ENCODE measurements at places on chromosomes 4 and X.

DNA sequence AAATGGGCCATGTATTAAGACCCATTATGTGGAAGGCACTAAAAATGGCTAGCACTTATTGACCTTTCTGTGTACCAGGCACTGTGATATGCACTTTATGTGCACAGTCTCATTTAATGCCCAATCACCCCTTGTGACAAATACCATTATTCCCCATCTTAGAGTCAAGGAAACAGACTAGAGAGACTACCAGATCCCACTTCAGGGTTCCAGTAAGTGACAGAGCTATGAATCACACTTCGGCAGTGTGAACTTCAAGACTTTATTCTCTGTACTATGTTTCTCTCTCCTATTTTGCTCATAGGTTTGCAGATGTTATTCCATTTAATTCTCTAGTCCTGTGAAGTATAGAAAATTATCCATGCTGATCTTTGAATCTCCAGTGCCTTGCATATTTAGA, 107.0 kb downstream of the NFKB1 start:
- no peak for DNase-seq

DNA sequence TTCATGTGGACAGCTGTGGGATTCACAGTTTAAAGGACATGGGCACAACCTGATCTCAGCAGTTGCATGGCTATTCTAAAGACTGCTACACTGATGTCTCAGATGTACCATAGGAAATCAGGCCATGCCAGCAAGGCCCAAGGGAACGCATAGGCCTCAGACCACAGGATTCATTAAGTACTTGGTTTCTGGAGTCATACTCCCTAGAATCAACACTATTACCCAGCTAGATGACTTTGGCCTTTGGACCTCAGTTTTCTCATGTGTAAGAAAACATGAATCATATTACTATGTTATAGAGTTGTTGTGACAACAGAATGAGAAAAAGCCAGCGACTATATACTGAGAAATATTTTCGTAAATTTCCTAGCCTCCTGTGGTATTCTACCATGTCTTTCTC, 67.9 kb downstream of the NHS start:
- no peak for DNase-seq

GRCh38 chr4:122663291-122663690, 42.4 kb upstream of the IL21 start:
- DNase-seq, result no peak

DNA sequence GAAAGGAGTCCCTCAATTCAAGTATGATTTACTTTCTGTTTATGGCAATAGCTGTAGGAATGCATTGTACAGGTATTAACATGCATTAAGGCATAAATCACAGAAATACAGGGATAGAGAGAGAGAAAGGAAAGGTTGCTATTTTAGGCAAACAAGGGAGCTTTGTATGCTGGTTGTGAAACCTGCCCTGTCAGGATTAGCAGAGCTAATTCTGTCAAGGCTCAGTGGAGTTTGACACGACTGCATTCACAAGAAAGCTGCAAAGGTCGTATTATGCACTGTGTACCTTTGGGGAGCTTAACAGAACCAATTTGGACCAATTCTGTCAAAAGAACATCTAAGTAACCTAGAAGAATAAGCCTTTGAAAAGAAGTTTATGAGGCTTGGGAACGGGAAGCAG, 239.3 kb downstream of the GRIA2 start:
- DNase-seq, result no peak

DNA sequence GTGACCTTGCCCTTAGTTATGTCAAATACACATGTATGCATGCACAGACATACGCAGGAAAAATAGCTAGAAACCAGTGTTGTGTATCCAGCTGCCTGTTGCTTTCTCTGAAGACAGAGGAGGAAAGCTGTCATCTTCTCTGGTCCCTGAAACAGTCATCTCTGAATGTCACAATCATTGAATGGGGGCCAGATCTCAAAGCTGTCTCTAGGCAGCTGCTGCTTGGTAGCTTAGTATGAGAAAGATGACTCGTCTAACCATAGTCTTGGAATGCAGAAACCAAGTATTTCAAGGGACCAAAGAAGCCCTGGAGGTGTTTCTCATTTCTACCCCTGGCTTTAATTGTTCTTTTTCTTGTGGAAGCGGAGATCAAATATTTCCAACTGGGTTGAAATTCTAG, 4.0 kb downstream of the GRIA3 start:
- DNase-seq, result no peak

GRCh38 chrX:70445951-70446350, 1.3 kb downstream of the DLG3 start:
- no peak for DNase-seq

GRCh38 chr4:122997463-122998101, 75.2 kb upstream of the NUDT6 start:
- DNase-seq, result no peak

DNA sequence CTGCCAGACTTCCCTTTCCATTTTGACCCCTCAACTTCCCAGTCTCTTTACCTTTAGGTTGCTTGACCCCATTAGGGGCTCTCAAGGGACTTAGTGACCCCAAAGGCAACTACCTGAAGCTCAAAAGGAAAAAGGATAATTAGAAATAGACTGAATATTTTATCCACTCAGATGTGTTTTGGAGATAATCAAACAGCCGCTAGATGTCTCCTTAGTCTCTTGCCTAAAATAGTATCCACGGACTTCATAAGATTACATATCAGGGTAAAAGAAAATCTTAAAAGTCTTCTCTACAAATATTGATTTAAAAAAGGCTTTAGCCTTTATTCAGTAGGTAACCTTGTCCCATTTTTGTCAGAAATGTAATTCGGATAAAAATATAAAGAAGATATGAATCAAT, 21.0 kb upstream of the RHOXF2 start:
- DNase-seq, result no peak

- DNase-seq, result no peak
These were observed 961 bp upstream of the NOCT start for GRCh38 chr4:139014371-139015268.

GRCh38 chrX:74249963-74250362, 54.0 kb upstream of the ZCCHC13 start:
- DNase-seq, result no peak

DNA sequence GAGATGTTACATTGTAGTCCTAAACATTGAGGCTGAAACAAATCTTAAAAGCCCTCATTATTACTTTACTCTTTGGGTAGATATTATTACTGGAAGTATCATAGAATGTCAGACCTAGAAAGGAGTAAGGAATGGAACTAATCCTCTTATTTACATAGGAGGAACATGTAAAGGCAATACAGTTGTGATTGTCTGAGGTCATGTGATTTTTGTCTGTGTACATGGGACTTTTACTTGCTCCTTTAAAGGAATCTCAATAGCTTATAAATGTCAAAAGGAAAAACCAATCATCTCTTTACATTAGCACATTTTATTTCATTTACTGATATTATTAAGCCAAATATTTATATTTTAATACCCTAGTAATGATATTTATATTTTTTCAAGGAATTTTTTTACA, 568.2 kb downstream of the CCSER1 start:
- no peak for DNase-seq

GRCh38 chr4:67380154-67380553, 165.1 kb downstream of the CENPC start:
- no peak for DNase-seq

DNA sequence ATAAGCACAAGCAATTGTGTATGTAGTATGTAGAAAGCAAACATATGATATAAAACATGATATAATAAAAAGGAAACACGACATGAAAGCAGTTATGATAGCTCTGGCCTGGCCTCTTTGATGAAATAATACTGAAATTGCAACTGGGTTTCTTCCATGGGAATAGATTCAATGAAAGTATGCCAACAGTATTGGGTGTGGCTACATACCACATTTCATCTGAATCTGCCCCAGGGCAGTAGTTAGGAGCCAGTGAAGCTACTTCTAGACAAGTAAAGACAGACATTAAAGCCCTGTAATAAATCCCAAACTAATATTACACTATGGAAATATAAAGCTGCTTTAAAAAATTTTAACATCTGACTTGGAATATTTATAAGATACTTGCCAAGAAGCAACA, 207.3 kb downstream of the FBXW7 start:
- no peak for DNase-seq

DNA sequence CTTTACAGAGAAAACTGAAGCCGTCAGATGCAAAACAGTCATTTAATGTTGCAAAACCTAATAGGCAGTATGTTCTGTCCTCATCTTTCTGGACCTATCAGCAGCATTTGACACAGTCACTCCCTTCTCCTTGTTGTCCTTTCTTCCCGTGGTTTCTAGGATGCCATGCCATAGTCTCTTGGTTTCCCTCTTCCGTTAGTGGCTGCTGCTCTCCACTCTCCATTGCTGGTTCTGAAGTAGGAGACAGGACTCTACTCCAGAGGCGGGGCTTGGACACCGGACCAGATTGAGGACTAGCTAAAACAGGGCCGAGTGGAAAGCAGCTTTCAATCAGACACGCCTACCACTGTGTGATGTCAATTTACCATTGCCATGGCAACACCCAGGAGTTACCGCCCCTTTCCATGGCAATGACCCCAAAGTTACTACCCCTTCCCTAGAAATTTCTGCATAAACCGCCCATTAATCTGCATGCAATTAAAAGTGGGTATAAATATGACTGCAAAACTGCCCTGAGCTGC, 88.8 kb upstream of the CCDC160 start:
- DNase-seq, result no peak

DNA sequence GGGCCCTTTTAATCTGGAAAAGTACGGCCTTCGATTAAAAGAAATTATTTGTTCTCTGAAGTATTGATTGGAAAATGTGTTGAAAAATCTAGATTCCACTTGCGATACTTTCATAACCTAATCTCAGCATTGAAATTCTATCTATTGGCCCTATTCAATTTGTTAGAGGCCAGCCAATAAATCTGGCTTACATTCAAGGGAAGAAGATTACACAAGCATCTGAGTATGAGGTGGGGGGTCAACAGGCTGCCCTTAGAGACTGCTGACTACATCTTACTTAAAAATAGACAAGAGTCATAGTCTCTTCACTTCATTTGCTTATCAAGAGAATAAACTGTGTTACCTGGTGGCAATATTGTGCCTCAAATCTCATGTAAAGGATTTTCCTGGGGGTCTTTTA, 248.0 kb upstream of the KCNIP4 start:
- DNase-seq, result no peak

GRCh38 chr4:13851085-13851940, 223.8 kb upstream of the BOD1L1 start:
- no peak for DNase-seq

DNA sequence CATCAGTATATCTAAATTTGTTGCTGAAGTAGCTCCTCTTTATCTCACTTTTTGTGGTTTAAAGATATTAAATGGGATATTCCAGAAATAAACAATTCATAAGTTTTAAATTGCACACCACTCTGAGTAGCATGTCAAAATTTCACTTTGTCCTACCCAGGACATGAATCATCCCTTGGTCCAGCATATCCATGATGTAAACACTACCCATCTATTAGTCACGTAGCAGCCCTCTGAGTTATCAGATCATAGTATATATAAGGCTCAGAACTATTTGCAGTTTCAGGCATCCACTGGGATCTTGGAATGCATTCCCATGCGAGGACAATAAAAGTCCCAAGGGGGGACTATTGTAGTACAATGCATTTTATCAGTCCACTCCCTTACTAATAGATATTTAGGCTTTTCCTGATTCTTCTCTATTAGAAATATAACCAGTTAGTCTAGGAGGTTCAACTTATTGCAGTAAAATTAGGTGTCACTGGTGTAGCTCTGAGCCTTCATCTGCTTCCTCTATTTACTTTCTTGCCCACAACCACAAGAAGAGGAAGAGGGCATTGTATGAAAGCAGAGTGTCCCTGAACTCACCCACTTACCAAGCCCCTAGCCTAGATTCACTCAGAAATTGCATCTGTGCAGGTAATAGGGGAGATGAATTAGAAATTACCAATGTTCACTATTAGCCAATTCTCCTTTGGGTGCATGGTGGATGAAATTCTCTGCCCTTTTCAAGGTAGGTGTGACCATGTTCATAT, 409.8 kb upstream of the GALNT7 start:
- DNase-seq, result no peak

DNA sequence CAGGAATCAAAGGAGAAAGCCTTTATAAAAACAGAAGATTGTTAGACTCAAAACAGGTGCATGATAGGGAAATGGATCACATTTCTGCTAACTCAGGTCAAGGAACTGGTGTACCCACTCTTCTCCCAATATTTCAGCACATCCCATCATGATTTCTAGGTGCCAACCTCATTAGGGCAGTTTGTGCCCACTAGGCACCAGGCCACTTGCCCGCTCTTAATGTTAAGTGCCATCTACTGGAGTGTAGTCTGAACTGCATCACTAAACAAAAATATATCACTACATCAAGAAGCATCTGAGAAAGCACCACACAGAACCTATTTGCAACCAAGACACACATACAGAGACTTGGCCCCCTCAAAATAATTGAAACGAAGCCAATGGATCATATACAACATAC, 140.4 kb upstream of the GRID2 start:
- no peak for DNase-seq

- DNase-seq, result no peak
These were observed 1.5 kb downstream of the COX18 start for GRCh38 chr4:73067971-73068394.

- DNase-seq, result no peak
These were observed 135.0 kb downstream of the AMMECR1 start for GRCh38 chrX:110182865-110183264.

DNA sequence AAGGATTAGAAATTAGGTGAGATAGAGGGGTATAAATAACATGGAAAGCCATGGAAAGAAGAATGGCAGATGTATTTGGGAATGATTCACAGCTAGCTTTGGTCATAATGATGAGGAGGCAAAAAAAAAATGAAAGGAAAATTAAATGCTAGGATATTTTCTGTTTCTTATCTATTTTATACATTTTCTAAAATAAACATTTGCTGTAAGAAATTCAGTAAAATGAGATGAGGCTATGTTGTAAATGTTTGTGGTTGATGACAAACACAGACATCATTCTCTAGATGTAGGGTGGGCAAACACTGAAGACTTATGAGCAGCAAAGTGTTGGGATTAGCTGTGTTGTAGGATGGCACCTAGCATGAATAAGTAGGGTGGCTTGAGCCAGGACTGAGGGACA, 407.1 kb downstream of the IL15 start:
- no peak for DNase-seq

GRCh38 chr4:40976343-40976742, 226.6 kb downstream of the NSUN7 start:
- DNase-seq, result no peak

All from stimulated activated CD4-positive, alpha-beta T cell treated with anti-CD3 and anti-CD28 coated beads, TNF-alpha, amount 100 ng/mL, for 1 hour (primary cell).